ENCODE measurements at places on chromosomes 16 and 17. TPM values are rescaled to one million over a fixed set of nuclear protein-coding genes. Genes with fewer than 3 reads are reported as not detected.
A peak's percentile ranks its signal among the peaks of the same experiment; 100 is the strongest.

DNA sequence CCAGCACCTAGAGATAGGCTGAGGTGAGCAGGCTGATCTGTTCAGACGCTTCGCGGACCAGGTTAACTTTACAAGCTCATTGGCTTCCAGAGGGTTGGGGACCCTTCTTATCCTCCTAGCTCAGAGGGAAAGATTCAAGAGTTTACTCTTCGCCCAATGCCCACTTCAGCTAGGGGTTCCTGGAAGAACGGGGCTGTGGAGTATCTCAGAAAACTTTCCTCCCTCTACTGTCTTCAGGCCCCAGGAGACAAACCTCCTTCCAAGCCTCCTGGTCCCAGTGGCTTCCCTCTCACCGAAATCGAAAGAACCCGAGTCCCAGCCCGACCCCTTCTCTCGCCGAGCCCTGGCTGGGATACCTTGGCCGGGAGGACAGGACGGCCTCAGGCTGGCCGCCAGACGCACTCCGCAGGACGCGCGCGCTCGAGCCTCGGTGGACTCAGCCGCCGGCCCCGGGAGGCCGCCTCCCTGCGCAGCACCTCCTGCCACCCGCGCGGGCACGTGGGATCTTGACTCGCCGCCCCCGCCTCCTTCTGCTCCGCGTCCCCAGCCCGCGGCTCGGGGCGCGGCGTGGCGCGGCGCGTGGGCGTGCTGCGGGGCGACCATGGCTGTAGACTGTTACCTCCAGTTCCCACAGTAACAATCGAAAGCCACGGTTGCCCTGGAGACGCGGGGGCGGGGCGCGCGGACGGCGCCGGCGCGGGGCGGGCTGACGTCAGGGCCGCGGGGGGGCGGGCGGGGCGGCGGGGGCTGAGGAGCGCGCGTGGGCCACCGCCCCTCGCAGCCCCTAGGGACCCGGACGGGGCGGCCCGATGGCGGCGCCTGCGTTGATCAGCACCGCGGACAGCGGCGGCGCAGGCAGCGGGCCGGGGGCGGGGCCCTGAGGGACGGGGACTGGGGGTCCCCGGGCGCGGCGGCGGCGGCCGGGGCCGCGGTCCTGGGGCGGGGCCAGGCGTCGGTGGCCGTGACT is 5.3 kb upstream of the HIC1 start:
- peaks cover 2% of the 10 kb centered on the region for H3K4me1 ChIP-seq
- peak overlapping the region; percentile 85 for H3K4me3 ChIP-seq
- H3K27ac ChIP-seq, result peak overlapping the region; percentile 35
- peaks cover 40% of the 10 kb centered on the region for H3K27me3 ChIP-seq
- peak; percentile 95 for DNase-seq

DNA sequence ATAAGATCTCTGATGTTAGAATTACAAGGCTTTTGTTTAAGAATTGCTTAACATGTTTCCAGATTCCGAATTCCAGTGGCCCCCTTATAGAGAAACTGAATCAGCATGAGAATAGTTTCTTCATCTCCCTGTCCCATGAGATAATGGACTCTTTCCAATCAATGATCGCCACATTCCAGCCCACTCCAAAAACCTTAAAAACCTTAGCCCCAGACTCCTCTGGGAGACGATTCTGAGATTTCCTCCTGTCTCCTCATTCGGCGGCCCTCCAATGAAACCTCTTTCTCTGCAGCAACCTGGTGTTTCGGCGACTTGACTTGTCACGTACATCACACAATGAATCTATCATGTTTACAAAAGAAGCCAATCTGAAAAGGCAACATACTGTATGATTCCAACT is 197.1 kb upstream of the PSMD7 start:
- H3K4me1 ChIP-seq, result peaks cover 8% of the 10 kb centered on the region
- peaks cover 19% of the 10 kb centered on the region for H3K27me3 ChIP-seq
- H3K27ac ChIP-seq, result peak overlapping the region; percentile 42
- H3K36me3 ChIP-seq, result no peaks in the 10 kb centered on the region

SLC6A2 gene
- not detected for total RNA-seq

KRT12 gene
- total RNA-seq, result not detected

PITPNM3 gene
- 1.4 TPM for total RNA-seq

- H3K4me1 ChIP-seq, result no peaks in the 10 kb centered on the region
- no peak overlapping the region for H3K27ac ChIP-seq
- H3K36me3 ChIP-seq, result no peaks in the 10 kb centered on the region
- no peak overlapping the region for H3K4me3 ChIP-seq
- no peaks in the 10 kb centered on the region for H3K27me3 ChIP-seq
Observed at GRCh38 chr16:68113765-68114240, 28.6 kb downstream of the NFATC3 start.

GRCh38 chr16:89505204-89506112 is 2.7 kb upstream of the SPG7 start:
- peaks cover 3% of the 10 kb centered on the region for H3K36me3 ChIP-seq
- H3K27ac ChIP-seq, result no peak overlapping the region
- H3K4me1 ChIP-seq, result no peaks in the 10 kb centered on the region
- no peak overlapping the region for H3K4me3 ChIP-seq

GRCh38 chr16:86117756-86118155 is 218.8 kb downstream of the IRF8 start:
- no peaks in the 10 kb centered on the region for H3K36me3 ChIP-seq
- H3K27ac ChIP-seq, result no peak overlapping the region
- no peaks in the 10 kb centered on the region for H3K4me1 ChIP-seq
- H3K4me3 ChIP-seq, result no peak overlapping the region
- DNase-seq, result no peak

ITGAL gene
- not detected for total RNA-seq

GRCh38 chr17:14011740-14012405 is 57.4 kb upstream of the COX10 start:
- DNase-seq, result no peak
- H3K27ac ChIP-seq, result no peak overlapping the region
- no peaks in the 10 kb centered on the region for H3K27me3 ChIP-seq
- H3K36me3 ChIP-seq, result no peaks in the 10 kb centered on the region
- no peaks in the 10 kb centered on the region for H3K4me1 ChIP-seq
- no peak overlapping the region for H3K4me3 ChIP-seq

GRCh38 chr16:11796227-11797165 is 562 bp downstream of the ZC3H7A start:
- H3K4me1 ChIP-seq, result peaks cover 20% of the 10 kb centered on the region
- peak; percentile 79 for DNase-seq
